ENCODE measurements at places on chromosomes 1 and 21. TPM values are rescaled to one million over a fixed set of nuclear protein-coding genes. Genes with fewer than 3 reads are reported as not detected.
A peak's percentile ranks its signal among the peaks of the same experiment; 100 is the strongest.

GRCh38 chr1:95467036-95467435 is 233.0 kb downstream of the RWDD3 start:
- DNase-seq = no peak

DNA sequence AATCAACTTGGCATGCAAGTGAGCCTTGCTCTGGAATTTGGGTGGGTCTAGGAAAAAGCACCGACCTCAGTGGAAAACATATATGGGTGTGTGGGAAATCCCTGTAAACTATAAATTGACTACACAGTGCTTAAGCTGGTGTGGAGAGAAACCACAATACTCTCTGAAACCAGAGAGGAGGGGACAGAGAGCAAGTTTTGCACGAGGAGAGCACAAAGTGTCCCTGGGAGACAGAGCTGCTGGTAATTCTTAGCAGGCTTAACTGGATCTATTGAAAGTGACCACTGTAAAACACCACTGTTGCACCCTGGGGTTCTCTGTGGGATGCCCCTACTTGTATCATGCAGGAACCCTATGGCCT is 12.8 kb downstream of the KCNJ15 start:
- peak; percentile 65 for DNase-seq

DNA sequence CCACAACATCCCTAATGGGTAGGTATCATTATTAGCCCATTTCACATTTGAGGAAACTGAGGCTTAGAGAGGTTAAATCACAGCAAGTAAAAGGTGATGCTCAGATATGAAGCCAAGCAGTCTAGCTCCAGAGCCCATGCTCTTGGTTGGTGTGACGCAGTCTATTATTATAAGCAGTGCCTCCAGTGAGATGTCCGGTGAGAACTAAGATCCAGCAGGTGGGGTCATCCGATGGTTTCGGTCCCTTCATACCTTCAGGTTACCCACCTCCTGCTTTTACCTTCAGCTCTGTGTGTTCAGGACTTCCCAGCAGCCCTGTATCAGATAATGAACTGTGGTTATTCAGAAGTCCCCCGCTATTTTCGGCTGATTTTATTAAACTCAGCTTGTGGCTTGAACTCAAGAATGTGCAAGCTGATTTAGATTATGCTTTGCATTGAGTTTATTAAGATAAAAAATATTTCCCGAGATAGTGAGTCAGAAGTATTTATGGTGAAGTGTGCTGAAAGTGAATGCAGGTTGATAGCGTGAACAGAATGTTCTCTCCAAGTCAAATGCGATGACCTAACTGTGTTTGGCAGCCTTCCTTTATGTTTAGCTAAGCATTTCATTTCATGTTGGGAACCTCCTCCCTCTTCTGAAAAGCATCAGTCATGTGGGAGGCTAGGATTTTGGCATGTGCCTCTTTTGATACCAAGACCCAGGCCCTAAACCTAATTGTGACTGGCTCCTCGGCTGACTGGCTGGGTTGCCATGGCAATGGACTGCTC is 160.9 kb upstream of the UBE2U start:
- peak; percentile 96 for DNase-seq

- DNase-seq = no peak
These were observed 123.1 kb upstream of the ZBTB40 start for GRCh38 chr1:22328331-22329147.

DNA sequence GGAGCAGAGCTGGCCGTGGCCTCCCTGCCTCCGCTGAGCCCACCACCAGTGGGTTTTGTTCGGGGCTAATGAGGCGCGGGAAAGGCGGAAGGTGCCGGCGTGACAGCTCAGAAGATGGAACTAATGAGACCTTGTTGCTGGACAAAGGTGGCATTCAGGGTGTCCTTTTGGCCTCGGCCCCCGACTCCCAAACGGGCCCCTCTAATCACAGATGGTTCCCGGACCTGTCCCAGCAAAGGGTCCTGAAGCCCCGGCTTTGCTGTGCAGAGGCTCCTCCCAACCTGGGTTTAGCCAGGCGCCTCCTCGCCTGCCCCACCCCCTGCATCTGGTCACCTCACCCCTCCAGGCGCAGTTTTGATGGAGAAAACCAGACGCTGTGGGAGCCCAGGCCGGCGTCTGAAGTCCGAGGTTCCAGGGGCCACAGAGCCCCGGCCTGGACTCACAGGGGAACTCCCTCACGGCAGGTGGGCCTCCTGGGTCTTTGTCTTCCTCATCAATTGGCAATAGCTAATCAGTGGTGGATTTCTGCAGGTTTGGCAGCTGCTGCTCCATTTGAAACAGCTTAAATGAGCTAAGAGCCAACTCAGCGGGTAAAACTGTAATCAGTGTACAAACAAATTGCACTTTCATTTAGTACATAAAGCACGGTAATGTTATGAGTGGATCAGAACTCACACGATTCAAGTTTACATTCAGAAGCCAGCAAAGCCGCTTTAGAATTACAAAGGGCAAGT is 44.3 kb upstream of the ADARB1 start:
- DNase-seq = no peak

DNA sequence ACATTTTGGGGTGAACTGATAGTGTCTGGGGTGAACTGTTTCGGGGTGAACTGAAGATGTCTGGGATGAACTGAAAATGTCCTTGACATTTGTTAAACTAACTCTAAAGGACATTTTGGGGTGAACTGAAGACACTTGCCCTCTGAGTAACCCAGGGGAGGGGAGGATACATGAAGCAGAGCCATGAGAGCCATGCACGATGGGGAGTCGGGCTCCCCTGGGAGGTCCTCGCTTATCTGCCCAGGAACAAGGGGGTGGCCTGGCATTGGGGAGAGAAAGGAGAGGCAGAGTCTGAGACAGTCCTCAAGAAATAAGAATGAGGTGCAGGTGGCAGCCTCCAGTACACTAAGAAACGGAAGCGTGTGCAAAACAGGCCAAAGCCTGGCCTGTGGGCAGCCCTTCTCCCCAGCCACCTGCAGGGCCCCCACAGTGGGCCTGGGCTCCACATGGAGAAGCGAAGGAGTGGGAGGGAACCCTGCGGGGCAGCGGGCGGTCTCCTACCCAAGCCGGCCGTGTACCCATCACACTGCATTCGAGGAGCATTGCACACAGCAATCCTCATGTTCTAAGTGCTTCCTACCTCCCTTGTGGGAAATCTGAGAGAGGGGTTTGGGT is 24.2 kb downstream of the RSPH1 start:
- DNase-seq = no peak

DNA sequence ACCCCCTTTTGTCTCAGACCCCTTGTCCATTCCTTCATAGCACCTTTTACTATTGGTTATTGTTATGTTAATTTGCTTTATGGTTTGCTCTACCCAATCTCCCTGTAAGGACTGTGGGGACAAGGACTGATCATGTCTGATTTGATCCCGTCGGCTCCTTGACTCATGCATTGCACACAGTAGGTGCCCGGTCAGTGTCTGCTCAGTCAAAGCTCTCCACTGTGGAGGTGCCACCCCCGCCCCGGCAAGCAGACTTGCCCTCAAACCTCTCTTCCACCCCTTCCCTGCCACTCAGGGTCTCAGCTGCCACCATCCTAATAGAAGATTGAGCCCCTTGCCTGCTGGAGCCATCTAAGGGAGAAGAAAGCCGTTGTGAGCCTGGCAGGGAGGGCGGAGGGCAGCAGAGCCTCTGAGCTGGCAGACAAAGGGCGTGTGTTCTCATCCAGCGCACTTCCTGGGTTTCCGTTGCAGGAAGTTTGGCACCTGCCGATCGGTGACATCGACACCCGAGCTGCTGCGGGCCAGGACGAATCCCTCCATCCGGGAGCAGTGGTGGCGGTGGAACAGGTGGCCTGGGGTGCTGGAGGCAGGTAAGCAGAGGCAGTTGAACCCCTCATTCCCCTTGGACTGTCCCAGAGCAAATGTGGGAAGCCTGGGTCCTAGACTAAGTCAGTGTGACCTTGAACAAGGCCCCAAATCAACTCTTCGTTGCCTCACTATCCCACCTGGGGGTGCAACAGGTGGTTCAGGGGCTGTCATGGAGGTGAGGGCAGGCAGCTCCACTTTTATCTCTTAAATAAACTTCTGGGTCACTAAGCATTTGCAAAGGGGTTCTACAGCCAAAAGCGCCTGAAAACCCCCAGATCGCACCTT is 2.2 kb upstream of the FBLIM1 start:
- DNase-seq = no peak

DNA sequence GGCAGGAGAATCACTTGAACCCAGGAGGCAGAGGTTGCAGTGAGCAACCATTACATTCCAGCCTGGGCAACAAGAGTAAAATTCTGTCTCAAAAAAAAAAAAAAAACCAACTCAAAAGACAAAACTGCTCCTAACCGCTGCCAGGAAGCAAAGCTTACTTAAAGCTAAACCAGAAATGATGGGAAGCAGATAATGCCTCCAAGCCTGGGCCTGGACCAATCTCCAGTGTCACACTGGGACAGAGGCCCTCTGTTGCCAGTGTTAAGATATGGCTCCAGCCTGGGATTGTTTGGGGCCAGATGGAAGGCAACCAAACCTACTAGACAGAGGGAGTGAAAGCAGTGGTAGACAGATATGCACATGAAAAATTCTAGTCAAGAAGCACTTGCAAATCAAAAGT is 36.9 kb downstream of the NSL1 start:
- no peak for DNase-seq

GRCh38 chr1:115650961-115651360 is 9.2 kb downstream of the VANGL1 start:
- no peak for DNase-seq

GRCh38 chr1:162726555-162726954 is 63.9 kb upstream of the HSD17B7 start:
- no peak for DNase-seq

DNA sequence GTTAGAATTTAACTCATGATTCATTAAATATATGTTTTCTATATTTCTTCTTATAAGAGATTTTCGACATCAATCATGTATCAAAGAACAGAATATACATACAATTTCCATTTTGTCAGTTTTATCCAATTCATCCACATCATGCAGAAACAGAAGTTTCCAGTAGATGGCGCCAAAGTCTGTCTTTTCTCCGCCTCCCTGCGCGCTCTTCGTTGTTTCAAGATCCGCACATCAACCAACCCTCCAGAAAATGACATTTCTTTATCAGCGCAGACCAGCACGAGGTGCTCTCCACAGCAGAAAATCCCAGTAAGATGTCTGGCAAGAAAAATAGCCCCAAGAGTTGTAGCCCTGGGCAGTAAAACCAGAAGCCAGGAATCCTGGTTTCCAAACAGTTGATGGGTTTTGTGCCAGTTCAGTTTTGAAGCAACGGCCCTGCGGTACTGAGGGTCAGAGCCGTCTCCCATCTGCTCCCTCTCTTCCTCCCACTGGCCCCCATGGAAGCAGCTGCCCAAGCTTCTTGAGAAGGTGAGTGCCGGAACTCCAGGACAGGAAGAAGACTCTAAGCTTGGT is 38.6 kb upstream of the GPR137B start:
- peak; percentile 48 for DNase-seq

- DNase-seq = no peak
These were observed at the start of gene CACNA1E for GRCh38 chr1:181483285-181484195. Gene CACNA1E (plus strand): TSS chr1:181483517. CDS start chr1:181483745, 228 bp downstream.

- DNase-seq = no peak
These were observed 24.2 kb downstream of the KCNA10 start for GRCh38 chr1:110494522-110495406.

GRCh38 chr1:231395076-231395997 is 26.8 kb downstream of the EGLN1 start:
- peak; percentile 84 for DNase-seq

DNA sequence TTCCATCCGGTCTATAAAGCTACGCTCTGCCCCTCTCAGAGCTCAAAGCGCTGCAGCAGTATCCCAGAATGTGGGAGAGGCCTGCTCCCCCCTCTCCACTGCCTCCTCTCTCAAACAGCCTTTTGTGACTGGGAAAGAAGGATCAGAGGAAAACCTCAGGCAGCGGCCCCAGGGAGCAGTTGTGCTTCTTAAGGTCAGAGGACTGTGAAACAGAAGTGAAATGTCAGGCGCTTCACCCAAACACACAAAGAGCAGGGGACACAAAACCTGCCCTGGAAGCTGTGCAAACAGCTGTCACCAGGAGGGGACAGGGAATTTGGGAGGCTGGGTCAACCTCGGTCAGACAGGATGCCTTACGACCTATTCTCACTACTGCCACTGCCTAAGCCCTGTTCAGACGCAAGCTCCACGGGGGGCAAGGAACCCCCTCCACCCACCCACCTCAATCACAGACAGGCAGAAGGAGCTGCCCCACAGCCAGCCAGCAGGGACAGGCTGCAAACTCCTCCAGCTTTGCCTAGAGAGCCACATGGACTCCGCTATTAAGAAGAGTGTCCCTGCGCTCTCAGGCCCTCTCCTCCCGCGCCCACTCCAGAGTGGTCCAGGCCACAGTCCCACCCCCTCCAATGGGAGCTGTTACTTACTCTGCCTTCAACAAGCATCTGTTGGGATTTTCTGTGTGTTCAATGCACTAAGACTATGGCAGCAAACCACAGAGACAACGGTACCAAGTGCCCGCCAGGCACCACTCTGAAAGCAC is 14.6 kb downstream of the SSBP3 start:
- DNase-seq = no peak

GRCh38 chr1:923131-923990 is at the start of gene SAMD11:
Gene SAMD11 (plus strand): TSS chr1:923923. CDS start chr1:924432, 509 bp downstream.
- peak; percentile 78 for DNase-seq

DNA sequence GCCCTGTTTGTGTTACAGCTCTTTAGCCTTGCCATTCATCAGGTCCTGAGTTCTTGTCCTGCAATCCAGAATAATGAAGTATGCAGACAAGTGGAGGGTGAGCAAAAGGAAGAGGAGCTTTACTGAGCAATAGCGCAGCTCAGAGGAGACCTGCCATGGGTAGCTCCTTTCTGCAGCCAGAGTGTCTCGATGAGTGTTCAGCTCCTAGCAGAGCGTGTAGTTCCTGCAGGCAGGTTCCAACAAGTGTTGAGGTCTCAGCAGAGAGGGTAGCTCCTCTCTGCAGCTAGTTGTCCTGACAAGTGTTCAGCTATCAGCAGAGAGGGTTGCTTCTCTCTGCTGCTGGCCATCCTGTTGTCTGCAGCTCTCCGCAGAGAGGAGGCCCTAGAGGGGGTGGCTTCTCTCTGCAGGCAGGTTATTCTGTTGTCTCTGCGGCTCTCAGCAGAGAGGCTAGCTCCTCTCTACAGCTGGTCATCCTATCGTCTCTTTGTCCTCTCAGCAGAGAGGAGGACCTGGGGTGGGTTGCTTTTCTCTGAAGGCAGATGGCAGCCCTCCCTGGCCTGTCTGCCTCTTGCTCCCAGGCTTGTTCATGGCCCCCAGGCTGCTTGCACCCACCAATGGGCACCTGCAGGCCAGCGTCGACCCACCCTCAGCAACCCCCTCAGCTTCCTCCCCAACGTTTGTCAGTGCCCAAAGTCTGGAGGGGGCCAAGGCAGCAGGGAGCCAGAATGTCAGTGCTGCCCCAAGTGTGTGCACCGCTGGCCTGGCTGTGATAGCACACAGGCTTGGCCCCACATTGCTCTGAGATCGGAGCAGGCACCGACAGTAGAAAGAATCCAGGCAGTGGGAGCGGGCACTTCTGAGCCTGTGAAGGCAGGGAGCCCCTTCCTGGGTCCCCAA is 112.5 kb upstream of the RUNX3 start:
- no peak for DNase-seq

Gene BTG3
- 65.4 TPM for total RNA-seq

Gene SPATA46
- not detected for total RNA-seq

Gene UTS2
- not detected for total RNA-seq

Gene MROH9
- total RNA-seq = not detected

All from LHCN-M2 (cell line).